ENCODE measurements at places on chromosomes 4 and X.

GRCh38 chr4:7829652-7830580 is 109.7 kb downstream of the AFAP1 start:
- no peak for DNase-seq

GRCh38 chr4:174144106-174144505 is 139.4 kb downstream of the FBXO8 start:
- DNase-seq = no peak

DNA sequence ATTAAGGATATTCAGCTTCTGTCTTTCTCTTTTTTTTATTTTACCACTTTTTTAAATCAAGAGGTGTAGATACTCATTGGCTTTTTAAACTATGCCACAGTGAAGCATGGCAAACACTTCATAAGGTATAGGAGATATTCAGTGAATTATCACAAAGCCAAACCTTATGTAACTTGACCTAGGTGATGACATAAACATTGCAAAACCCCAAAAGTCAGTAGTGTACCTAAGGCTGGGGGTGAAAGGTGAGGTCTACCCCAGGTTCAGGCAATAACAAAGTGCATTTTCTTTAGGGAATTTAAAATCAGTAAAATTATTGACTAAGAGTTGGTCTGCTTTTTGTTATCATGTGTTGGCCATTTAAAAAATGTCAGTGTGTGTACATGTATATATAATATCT is 39.1 kb downstream of the CDKL5 start:
- no peak for DNase-seq

DNA sequence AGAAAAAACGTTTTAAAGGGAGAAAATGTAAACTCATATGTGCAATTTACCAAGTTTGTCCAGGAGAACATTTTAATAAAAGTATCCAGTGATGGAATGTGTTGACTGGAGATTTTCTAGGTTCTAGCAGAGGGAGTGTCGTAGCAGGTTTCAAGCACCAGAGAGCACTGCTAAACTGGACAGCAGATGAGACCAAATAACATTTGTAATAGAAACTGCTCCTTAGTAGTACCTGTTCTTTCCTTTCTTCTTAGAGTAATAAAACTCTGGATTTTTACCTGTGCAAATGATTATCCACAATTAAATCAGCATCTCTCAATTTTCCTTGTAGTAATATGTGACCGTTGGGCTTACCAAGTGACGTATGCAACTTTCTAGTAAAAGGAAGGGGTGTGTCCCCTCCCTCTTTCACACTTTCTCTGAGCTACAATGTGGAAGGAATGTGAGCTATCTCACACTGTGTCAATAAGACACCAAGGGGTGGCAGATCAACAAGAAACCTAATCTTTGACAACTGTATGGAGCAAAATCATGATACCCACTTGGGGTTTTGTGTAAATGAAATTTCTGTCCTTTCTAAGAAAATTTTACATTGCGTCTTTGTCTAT is 9.5 kb downstream of the HPGDS start:
- no peak for DNase-seq

GRCh38 chr4:126061655-126062054 is 746.9 kb downstream of the FAT4 start:
- DNase-seq = no peak

GRCh38 chr4:152778656-152779512 is 646 bp downstream of the TIGD4 start:
- no peak for DNase-seq

GRCh38 chrX:100743009-100743607 is 11.2 kb upstream of the SYTL4 start:
- DNase-seq = no peak

DNA sequence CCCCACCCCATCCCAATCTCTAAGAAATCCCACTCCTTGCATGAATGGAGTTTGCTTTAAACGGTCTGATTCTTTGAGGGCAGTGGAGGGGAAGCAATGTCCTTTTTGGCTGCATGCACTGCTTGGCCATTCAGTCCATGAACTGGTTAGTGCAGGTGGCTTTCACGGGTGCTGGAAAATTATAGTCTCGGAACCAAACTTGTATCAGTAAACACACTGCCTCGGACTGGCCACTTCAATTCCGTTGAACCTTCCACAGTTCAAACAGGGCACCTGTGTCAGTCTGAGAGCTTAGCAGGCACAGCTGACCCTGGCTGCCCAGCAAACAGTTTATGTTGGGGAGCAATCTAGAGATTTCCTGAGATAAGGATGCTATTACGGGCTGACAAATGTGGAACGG is 255.6 kb downstream of the DHX15 start:
- no peak for DNase-seq

- no peak for DNase-seq
These were observed 29.0 kb upstream of the UGT2B4 start for GRCh38 chr4:69524706-69525105.

GRCh38 chr4:133592591-133592990 is 443.5 kb downstream of the PCDH10 start:
- DNase-seq = no peak

DNA sequence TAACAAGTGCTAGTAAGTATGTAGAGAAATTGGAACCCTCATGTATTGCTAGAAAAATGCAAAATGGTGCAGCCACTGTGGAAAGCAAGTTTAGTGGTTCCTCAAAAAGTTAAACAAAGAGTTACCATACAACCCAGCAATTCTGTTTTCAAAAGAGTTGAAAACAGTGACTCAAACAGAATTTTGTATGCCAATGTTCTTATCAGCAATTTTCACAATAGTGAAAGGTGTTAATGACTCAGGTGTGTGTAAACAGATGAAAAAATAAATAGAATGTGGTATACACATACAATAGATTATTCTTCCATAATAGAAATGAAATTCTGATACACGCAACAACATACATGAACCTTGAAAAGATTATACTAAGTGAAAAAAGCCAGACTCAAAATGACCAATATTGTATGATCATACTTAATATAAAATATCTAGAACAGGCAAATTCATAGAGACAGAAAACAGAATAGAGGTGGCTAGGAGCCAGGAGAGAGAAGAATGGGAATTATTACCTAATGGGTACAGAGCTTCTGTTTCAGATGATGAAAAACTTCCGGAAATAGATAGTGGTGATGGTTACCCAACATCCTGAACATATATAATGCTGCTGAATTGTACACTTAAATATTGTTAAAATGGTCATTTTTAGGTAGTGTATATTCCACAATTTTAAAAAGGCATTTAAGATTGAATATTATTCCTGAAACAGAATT is 51.6 kb downstream of the WDFY3 start:
- DNase-seq = no peak

DNA sequence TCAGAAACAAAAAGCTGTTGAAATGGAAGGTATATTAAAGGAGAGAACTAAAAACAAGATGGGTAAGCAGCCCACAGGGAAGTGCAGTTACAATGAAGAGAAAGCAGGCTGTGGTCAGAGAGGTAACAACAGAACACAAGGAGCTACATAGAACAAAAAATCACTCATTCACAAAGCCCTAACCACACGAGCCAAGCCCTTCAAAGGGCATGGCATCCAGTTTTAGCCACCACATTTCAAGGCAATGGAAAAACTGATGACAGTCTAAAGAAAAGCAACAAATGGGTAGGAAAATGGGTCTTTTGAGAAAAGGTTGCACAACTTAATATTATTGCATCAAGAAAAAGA is 37.5 kb downstream of the KDR start:
- no peak for DNase-seq

DNA sequence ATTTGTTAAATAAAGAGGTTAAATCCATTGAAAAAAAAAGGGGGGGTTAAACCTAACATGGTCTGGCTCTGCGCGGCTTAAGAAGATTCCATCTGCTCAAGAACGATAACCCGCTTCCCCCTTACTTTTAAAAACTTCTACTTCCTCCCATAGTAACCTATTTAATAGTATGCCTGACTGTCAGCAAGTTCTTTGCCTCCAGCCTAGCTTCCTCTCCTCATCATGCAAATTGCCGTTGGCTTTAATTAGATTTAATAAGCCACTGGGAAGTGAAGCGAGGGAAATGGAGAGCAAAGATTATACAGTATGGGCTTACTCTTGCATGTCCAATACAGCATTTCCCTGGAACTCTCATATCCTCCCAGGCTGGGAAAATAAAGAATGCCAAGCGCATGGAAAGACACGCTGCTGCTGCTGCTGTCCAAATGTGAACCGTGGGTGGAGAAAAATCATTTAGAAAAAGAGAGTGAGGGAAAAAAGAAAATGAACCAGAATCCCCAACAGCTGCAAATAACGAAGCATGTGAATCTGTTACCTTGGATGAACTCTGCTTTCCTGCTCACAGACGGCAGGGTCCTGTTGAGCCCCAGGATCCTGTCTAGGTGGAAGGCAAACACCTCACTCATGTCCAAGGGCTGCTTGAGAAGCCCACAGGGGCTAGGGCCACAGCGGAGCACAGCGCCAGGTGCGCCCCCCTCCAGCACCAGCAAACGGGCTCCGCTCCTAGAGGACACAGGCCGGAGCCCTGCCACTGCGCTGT is 2.7 kb downstream of the GASK1B start:
- DNase-seq = no peak

- DNase-seq = no peak
These were observed 2.0 kb downstream of the TIGD4 start for GRCh38 chr4:152777488-152777887.

GRCh38 chrX:129522184-129523078 is 859 bp downstream of the SMARCA1 start:
- no peak for DNase-seq

GRCh38 chrX:124275182-124275894 is 57.1 kb upstream of the TEX13D start:
- DNase-seq = no peak

- no peak for DNase-seq
These were observed 184.7 kb downstream of the KCNIP4 start for GRCh38 chr4:21763855-21764254.

- no peak for DNase-seq
These were observed 126.9 kb downstream of the FAM53A start for GRCh38 chr4:1557221-1557597.

- peak; percentile 82 for DNase-seq
These were observed 27.8 kb upstream of the PSAPL1 start for GRCh38 chr4:7462509-7462971.
